Stimulated activated CD4-positive, alpha-beta T cell treated with anti-CD3 and anti-CD28 coated beads, Interleukin-4, amount 100 ng/mL, for 4 hours (primary cell): ENCODE measurements at places on chromosomes 11 and 22.

DNA sequence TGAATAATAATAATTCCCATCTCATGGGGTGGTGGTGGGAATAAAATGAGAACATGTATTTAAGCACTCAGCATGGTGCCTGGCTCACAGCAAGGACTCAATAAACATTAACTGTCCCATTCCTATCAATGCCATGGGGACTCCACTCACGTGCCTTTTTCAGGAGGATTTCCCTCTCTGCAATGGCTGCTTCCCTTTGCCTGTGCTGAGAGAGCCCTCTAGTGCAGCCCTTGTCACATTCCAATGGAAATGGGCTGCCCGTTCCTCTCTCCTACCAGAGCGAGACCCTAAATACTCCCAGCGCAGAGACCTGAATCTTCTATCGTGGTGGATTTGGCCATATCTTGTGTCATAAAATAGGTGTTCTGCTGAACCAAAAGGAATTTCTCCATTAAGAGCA lies 621.5 kb upstream of the B3GAT1 start:
- no peak for DNase-seq

GRCh38 chr11:5938603-5938965 lies 3.5 kb upstream of the OR56A3 start:
- no peak for DNase-seq

DNA sequence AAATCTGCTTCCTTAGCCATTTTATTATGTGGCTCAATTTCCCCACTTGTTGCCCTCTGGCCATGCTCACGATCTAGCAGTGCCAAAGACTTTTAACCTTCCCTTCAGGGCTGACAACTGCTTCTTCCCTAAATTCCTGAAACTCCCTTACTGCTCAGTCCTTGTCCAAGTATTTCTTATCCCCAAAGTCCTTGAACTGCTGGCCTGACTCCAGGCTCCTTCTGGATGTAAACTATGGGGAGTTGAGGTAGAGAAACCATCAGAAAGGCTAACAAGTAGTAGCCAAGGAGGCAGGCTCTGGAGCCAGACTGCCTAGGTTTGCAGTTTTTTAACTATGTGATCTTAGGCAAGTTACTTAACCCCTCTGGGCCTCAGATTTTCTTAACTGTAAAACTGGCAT lies 258.7 kb upstream of the CCDC90B start:
- no peak for DNase-seq

GRCh38 chr22:24845041-24845898 lies 39.3 kb downstream of the SGSM1 start:
- no peak for DNase-seq

GRCh38 chr11:74450318-74450717 lies 17.0 kb downstream of the KCNE3 start:
- DNase-seq: no peak

DNA sequence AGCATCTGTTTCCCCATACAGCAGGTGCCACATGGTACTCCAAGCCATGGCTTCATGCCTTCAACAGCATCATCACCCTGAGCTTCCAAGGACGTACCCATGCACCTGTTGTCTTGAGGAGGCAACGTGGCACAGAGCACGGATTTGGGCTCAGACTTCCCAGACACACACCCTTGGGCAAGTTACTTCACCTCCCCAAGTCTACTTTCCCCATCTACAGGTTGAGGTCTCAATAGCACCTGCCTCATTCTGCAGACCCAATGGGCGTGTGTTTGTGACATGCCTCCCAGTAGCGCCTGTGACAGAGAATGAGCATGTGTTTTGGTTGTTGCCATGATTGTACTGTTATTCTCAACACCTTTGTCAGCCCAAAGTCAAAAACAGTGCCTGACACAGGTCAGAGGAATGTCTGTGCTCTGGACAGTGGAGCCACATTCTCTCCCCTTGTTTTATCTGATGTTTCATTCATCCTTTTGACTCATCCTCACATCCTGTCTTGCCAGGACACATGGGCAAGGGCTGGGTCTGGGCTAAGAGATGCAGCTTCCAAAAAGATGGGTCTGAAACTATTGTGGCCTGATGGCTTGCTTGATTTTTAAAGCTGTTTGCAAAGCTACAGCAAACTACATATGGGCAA lies 53.4 kb upstream of the CCND1 start:
- DNase-seq: no peak

DNA sequence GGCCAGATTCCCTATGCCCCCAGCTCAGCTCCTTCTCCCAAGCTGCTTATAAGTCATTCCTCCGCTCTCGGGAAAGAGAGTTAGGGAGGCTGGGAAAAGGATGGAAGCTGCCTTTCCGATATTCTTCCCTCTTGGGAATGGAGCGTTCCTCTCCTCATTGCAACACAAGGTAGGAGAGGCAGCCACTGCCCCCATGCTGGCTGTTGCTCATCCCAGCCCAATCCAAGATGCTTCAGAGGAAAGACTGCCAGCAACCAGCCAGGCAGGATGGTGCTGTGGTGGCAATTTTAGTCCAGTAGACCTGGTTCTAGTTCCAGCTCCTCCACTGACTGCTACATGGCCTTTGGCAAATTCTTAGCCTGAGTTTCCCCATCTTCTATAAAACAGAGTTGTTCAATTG lies 13.7 kb upstream of the C11orf96 start:
- no peak for DNase-seq

- no peak for DNase-seq
These were observed 458 bp downstream of the OSBPL5 start for GRCh38 chr11:3164552-3165151.

GRCh38 chr22:50602338-50602700 lies 1.7 kb downstream of the MAPK8IP2 start:
- no peak for DNase-seq

DNA sequence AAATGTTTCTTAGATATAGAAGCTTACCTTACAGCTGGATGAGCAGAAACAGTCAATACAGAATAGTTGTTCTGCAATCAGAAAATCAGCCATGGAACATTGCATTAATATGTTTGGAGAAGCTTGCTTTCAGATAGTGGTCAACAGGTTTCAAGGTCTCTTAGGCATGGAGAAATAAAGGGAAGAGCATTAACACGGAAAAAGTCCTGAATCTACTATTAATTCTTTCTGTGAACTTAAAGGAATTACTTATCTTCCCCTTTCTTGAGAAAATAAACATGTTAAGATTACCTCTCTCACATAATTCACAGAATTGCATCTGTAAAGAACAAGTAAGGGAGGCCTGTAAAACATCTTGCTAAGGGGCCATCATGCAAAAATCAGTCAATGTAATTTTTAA lies at the start of gene OR5B3:
Gene OR5B3 (minus strand): TSS at position 101 of the 400 bp plus-strand sequence. CDS start 3,465 bp downstream, outside the sequence.
- no peak for DNase-seq

- no peak for DNase-seq
These were observed 33.3 kb downstream of the KIAA1671 start for GRCh38 chr22:24985826-24986214.

DNA sequence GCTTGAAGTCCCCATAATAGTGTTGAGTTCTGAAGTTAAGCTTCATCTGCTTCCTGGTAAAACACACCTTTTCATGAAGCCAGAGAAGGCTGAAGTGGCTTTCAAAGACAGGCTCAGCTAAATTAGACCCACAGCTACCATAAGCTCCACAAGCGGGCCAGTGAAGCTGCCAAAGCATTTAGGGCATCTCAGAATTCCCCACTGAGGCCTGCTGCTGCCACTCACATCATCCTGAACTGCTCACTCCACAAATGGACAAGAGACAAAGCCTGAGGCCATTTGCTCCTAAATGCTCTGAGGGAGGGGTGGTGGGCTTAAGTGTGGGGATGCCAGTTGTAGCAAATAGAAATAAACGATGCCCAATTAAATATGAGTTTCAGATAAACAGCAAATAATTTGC lies 14.6 kb downstream of the CCDC83 start:
- DNase-seq: no peak

- peak; percentile 23 for DNase-seq
These were observed 2.2 kb downstream of the CALCA start for GRCh38 chr11:14969901-14970323.

GRCh38 chr11:68677432-68677831 lies 6.9 kb upstream of the GAL start:
- DNase-seq: no peak

GRCh38 chr22:43882122-43882767 lies 9.6 kb downstream of the PNPLA5 start:
- DNase-seq: no peak

DNA sequence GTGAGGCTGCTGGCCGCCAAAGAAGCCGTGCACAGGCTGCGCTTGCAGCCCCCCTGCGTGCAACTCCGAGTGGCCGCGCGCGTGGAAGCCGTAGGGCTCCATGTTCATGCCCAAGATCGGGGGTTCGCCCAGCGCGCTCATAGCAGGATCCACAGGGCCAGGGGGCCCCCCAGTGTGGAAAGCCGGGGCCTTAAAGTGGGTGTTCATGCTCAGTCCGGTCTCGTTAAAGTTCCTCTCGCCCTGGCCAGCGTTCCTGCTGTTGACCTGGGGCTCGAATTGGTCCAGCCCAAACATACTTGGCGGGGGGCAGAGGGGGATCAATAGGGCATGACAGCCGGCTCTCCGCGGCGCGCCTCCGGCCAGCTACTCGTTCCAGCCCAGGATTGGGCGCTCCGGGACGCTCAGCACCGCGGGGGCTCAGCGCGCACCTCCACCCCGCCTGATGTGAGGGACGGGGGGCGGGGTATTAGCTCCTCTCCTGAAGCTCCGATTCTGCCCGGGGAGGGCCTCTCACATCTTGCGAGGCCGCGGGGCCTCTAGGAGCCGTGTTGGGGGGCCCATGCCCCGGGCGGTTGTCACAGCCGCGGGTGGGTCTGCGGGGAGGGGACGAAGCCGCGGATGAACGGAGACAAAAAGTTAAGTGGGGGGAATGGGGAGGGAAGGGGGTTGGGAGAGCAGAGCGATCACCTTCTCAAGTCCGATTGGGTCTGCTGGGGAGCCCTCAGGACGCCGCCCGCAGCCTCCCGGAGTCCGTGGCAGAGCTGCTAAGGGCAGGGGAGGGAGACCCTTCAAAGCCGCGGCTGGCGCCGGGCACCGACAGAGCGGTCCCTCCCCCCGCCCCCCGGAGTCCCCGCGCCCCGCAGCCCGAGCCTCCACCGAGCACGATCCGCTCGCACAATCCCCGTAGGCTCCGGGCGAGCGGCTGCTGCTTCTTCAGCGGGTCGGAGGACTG lies 1.0 kb downstream of the MN1 start:
- no peak for DNase-seq

- DNase-seq: no peak
These were observed 324.2 kb downstream of the DCDC1 start for GRCh38 chr11:31045335-31045734.

GRCh38 chr11:120756931-120757330 lies 245.4 kb downstream of the GRIK4 start:
- no peak for DNase-seq

DNA sequence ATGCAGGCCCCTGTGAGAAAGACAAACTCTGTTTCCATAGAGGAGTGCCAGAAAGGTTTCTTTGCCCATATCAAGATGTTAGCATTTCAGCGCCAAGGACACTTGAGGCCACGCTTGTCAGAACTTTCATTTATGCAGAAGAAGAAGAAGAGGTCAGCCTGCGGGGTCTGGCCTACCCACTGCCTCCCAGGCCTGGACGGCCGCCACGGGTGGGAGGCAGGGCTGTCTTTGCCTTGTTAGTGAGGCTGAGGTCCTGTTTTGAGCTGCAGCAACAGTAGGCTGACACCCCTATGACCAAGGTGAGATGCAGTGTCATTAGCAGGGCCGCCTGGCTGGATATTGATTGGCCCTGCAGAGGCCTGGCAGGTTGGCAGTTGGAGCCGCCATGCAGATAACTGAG lies 183.9 kb downstream of the GRIK4 start:
- no peak for DNase-seq

DNA sequence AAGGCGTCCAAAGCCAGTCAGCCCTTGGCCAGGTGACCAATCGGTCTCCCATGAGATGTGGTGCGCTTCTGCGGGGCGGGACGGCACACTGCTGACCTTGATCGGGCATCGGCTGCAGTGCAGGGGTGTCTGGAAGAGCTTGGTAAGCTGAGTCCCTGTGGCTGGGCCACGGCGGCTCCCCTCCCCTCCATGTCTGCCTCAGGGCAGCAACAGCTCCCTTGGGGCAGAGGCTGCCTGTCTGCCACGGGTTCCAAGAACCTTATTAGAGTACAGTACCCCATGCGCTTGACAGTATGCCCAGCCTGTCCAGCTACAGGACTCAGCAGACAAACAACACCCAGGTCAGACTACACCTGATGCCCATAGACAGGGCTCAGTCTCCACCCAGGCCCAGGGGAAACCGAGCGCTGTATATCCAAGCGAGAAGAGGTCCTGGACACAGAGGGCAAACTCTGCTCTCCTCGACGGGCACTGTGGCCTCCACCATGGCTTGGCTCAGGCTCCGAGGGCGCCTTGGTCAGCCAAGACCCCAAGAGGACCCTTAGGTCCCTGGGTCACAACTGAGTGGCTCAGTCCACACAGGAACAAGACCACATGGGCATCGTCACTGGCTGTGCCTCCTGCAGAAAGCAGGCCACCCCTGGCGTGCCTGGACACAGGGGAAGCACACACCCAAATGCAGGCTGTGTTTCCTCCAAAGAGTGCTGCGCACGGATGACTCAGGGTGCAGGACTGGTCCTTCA lies 18.9 kb downstream of the TSPAN32 start:
- no peak for DNase-seq

DNA sequence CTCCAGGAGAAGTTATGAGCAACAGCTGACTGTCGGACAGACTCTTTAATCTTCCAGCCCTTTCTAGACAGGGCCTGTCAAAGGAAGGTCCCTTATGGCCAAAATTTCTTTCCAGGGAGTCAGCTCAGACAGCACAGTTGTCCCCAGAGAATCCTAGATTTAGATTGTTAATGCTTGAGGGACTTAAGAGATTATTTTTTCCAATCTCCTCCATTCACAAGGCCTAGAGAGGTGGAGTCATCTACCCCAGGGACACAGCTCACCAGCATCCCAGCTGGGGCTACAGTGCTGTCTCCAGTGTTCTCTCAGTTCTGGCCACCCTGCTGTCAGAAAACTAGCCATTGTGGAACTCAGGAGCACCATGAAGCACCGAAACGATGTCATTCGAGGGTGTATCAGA lies 7.8 kb downstream of the DSCAML1 start:
- no peak for DNase-seq

DNA sequence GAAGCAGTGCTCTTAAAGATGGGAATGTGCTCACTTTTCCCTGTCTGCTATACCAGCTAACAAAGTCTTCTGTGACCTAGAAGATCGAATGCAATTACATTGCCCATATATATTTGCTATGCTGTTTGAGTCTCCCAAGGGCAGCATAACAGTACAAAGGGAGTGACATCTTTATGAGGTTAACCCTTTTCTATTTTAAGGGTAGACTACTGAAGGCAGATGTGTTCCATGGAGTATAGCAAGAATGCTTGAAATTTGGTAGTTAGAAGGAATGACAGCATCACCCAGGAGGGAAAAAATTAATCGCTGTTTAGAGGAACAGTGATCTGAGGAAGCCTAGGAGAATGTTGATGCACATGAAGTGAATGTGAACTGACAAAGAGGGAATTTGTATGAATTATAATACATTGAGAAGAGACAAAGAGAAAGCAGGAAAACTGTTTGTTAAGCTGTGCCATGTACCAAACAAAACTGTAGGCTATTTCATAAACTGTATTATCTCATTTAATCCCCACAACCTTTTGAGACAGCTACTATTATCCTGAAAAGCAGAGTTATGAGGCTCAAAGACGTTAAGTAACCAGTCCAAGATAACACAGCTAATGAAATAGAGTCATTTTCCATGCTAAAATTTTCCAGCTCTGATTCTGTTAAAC lies 13.0 kb downstream of the MAML2 start:
- no peak for DNase-seq

GRCh38 chr11:16572945-16573344 lies 165.5 kb upstream of the C11orf58 start:
- DNase-seq: no peak
